Heart left ventricle (tissue), 16 donors: ENCODE measurements at places on chromosomes 4 and X. TPM values are rescaled to one million over a fixed set of nuclear protein-coding genes. Genes with fewer than 3 reads are reported as not detected.

DNA sequence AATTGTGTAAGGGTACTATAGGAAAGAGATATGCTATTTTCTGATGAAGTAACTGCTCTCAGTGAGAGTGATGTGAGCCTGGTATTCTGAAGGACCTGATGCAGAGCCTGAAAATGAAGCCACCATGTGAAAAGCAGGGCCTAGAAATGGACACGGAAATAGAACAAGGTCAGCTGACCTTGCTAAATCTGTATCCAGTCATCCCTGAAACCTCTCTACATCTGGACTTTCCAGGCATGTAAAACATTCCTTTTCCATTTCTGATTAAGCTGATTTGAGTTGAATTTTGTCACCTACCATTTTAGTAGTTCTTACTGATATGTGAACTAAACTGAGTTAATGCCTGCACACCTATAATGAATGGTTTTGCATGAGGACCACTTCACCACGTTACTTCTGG, 72.4 kb upstream of the NEIL3 start:
- no peak for DNase-seq

DNA sequence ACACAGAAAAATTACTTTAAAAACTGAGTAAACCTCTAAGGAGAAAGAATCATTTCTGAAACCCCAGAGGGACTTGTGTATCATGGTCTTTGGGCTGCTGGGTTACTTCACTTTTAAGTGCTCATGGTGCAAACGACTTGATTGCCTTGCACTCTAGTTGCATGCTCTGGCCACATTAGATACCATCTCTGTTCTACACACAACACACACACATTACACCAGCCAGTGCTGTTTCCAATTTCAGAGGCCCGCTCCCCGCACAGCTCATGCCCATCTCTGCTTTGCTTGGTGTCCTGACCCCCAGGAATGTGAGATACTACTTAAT, 2.1 kb downstream of the PPP3CA start:
- no peak for DNase-seq

- DNase-seq: no peak
Observed at GRCh38 chr4:110485452-110485851, 9.5 kb downstream of the ENPEP start.

- no peak for DNase-seq
Observed at GRCh38 chrX:119155416-119156035, 27.9 kb upstream of the KIAA1210 start.

GRCh38 chr4:182593864-182594263, 323.3 kb downstream of the DCTD start:
- no peak for DNase-seq

KIAA1210 gene
- 0.11 TPM for total RNA-seq

FOXP3 gene
- total RNA-seq: not detected

ANOS1 gene
- 5.7 TPM for total RNA-seq

CLGN gene
- 55.4 TPM for total RNA-seq

RPS6KA6 gene
- 0.75 TPM for total RNA-seq

PCSK1N gene
- total RNA-seq: 3.9 TPM

ANXA10 gene
- not detected for total RNA-seq
